ENCODE measurements at places on chromosomes 3 and 15.

- no peak for DNase-seq
Measured at GRCh38 chr3:52038227-52038626, 18.1 kb downstream of the DUSP7 start.

- no peak for DNase-seq
Measured at GRCh38 chr3:112446343-112446742, 52.9 kb downstream of the BTLA start.

DNA sequence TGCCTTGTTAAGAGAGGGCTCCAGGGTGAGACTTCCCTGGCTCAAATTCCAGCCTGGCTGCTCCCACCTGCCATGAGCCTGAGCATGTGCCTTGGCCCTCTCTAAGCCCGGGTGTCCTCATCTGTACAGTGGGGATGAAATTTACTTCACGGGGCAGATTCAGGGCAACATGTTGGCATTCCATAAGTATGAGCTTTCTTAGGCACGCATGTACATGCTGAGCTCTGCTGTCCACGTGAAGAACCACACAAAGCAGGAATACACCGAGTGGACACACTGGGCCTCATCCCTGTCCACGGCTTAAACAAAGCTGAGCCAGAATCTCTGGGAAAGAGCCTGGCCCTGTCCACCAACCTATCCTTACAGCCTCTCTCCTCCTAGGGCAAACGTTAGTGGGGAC lies 167.4 kb downstream of the OSBPL10 start:
- no peak for DNase-seq

DNA sequence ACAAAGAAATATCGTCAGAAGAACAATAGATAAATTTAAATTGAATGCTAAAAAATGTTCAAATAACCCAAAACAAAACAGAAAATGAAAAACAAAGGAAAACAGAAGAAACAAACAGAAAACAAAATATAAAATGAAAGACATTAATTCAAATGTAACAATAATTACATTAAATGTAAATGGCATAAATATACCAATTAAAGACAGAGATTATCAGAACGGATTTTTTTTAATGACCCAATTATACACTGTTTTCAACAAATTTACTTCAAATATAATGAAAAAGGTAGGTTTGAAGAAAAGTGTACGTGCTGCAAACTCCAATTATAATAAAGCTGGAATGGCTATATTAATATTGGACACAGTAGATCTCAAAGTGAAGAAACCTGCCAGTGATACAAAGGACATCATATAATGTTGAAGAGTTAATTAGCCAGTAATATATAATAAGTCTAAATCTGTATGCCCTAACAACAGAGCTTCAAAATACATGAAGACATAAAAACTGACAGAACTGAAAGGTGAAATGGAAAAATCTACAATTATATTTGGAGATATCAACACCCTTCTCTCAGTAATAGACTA lies 193.8 kb downstream of the ZBTB20 start:
- DNase-seq = no peak

- no peak for DNase-seq
Measured at GRCh38 chr3:192879346-192880031, 38.2 kb downstream of the MB21D2 start.

- no peak for DNase-seq
Measured at GRCh38 chr15:73139744-73140553, 87.7 kb downstream of the NEO1 start.
